Breast epithelium (tissue), 4 donors: ENCODE measurements at places on chromosomes 12 and 14. TPM values are rescaled to one million over a fixed set of nuclear protein-coding genes. Genes with fewer than 3 reads are reported as not detected.
A peak's percentile ranks its signal among the peaks of the same experiment; 100 is the strongest.

Gene C12orf60
- total RNA-seq: 1.6 TPM

DNA sequence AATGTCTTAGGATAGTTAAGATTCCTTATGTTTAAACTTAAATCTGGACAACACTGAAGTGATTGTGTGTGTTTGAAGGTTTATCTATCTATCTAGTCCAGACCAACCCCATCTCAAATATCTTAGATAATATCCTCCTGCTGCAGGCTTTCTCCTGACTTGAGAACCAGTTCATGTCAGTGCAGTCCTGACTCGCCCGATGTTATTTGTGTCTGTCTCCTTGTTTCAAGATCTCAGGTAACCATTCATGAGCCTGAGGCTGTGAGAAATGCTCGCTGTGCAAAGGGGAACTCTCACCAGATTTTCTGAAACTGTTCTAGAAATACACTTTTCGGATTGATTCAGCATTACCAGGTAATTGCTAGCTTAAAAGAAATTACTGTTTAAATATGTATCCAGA lies 356.2 kb downstream of the SNAPC1 start:
- H3K27me3 ChIP-seq: peaks cover 73% of the 10 kb centered on the region
- no peak overlapping the region for H3K27ac ChIP-seq
- no peak overlapping the region for H3K4me3 ChIP-seq
- H3K36me3 ChIP-seq: no peaks in the 10 kb centered on the region
- no peaks in the 10 kb centered on the region for H3K4me1 ChIP-seq
- no peak for DNase-seq

GRCh38 chr12:70671698-70672097 lies 34.5 kb upstream of the PTPRB start:
- H3K4me3 ChIP-seq: no peak overlapping the region
- no peaks in the 10 kb centered on the region for H3K27me3 ChIP-seq
- DNase-seq: no peak
- H3K36me3 ChIP-seq: no peaks in the 10 kb centered on the region
- no peak overlapping the region for H3K27ac ChIP-seq
- H3K4me1 ChIP-seq: no peaks in the 10 kb centered on the region

Gene BEGAIN
- 4.1 TPM for total RNA-seq

DNA sequence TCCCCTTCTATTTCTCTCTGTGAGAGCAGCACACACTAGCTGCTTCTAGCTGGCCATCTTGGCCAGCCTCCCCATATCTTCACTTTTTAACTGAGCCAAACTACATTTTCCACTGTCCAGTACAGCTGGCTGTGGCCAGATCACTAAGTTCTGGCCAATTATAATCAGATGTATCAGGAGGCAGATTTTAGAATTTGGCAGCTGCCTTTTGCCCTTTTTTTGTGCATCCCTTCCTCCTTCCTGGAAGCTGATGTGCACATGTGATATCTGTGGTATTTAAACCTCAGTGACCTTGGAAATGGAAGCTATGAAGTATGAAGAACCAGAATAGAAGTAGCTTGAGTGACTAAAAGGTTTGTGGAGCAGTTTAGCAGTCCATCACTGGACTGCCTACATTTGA lies 49.8 kb upstream of the ANO6 start:
- no peak overlapping the region for H3K4me3 ChIP-seq
- H3K27me3 ChIP-seq: no peaks in the 10 kb centered on the region
- no peak for DNase-seq
- no peaks in the 10 kb centered on the region for H3K36me3 ChIP-seq

DNA sequence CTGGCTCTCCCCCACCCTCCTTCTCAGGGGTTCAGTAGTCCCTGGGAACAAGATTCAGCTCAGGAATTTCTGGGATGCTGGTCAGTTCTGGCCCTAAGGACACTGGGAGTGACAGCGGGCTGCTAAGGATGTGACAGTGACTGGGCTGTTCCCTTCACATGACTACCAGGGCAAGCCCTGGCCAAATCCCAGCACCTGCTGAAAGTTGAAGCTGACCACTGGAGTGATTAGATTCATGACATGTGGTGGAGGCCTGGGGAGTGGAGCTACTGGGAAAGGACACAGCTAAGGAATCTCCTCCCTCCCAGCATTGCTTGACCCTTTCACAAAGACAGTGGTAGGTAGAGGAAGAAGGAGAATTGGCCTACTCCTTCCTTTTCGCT lies 204.9 kb downstream of the DAD1 start:
- no peak overlapping the region for H3K4me3 ChIP-seq
- no peaks in the 10 kb centered on the region for H3K36me3 ChIP-seq
- no peak for DNase-seq
- no peaks in the 10 kb centered on the region for H3K27me3 ChIP-seq

DNA sequence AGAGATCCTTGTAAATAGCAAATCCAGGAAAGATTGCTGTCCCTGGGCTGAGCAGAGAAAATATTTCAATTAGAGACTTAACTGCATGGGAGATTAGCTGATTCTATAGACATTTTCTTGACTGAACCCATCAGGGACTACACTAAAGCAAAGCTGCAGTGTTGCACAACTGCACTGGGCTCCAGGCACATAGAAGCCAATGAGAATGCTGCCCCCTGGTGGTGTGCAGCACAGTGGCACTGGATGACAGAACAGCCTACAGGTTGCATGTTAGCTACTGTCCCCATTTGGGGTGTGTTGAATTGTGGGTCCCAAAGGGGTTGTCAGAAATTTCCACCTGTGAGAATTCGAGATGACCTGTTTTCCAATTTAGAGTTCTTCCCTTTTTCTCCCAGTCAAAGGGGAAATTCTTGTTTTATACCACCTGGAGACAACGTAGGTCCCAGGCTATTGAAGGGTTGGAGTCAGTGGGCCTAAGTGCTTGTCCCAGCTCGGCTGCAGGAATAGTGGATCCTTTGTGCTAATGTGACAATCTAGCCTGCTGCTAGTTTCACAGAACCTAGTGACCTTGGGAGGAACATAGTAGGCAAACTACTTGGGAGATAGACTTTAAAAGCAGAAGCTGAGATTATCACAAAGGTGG lies 114.7 kb downstream of the SLC8A3 start:
- H3K4me3 ChIP-seq: no peak overlapping the region
- no peaks in the 10 kb centered on the region for H3K27me3 ChIP-seq
- DNase-seq: peak; percentile 62
- H3K36me3 ChIP-seq: no peaks in the 10 kb centered on the region
- no peaks in the 10 kb centered on the region for H3K4me1 ChIP-seq

DNA sequence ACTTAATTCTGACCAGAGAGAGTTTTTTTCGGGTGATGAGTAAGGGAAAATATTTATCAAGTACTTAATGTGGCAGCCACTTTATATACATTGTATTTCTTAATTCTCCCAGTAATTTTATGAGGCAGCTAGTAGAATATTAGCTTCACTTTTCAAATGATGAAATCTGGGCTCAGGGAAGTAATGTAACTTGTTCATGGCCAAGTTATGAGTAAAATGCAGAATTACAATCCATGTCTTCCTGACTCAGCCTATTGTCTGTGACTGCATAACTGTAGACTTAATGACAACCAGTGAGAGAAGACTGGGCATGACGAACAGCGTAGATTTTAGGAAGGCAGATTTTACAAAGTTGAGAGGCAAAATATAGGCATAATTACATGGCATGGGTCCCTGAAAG lies 106.7 kb upstream of the MIS18BP1 start:
- no peaks in the 10 kb centered on the region for H3K4me1 ChIP-seq
- no peak for DNase-seq
- H3K36me3 ChIP-seq: no peaks in the 10 kb centered on the region
- H3K27ac ChIP-seq: no peak overlapping the region
- H3K27me3 ChIP-seq: no peaks in the 10 kb centered on the region

DNA sequence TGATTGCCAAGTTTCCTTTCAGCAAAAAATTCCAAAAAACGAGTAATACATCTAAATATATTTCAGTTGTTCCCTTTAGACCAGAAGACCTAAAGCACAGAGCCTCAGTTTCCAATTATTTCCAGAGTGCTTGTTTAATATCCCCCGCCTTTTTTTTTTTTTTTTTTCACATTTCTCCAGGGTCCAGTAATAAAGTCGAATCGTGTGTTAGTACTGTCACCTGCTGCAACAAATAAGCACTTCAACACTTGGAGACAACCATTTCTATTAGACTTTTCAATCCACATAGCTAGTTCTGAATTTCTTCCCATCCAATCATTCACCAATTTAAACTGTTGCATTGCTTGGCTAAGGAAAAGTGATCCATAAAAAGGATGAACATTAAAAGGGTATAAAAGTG lies 13.6 kb downstream of the PDE6H start:
- H3K36me3 ChIP-seq: no peaks in the 10 kb centered on the region
- no peak overlapping the region for H3K4me3 ChIP-seq
- no peaks in the 10 kb centered on the region for H3K27me3 ChIP-seq
- DNase-seq: no peak

DNA sequence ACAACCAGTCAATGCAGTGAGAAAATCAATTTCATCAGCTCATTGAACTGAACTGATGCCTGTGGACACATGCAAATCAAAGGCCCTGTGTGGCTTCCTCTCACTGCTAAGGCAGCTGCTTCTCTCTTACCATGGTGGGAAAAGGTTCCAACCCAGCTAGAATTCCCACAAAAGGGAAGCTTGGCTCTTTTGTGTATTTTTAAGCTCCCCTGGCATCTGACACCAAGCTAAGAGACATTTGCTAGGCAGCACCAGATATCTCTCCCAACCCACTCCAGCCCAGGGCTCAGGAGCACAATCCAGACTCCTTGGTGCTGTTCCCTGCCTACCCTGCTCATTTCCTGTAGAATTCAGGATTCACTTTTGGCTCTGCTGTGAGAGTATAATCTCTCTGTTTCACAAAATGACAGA lies 129.6 kb downstream of the GXYLT1 start:
- no peaks in the 10 kb centered on the region for H3K27me3 ChIP-seq
- no peaks in the 10 kb centered on the region for H3K36me3 ChIP-seq
- H3K27ac ChIP-seq: no peak overlapping the region
- H3K4me3 ChIP-seq: no peak overlapping the region
- DNase-seq: no peak

DNA sequence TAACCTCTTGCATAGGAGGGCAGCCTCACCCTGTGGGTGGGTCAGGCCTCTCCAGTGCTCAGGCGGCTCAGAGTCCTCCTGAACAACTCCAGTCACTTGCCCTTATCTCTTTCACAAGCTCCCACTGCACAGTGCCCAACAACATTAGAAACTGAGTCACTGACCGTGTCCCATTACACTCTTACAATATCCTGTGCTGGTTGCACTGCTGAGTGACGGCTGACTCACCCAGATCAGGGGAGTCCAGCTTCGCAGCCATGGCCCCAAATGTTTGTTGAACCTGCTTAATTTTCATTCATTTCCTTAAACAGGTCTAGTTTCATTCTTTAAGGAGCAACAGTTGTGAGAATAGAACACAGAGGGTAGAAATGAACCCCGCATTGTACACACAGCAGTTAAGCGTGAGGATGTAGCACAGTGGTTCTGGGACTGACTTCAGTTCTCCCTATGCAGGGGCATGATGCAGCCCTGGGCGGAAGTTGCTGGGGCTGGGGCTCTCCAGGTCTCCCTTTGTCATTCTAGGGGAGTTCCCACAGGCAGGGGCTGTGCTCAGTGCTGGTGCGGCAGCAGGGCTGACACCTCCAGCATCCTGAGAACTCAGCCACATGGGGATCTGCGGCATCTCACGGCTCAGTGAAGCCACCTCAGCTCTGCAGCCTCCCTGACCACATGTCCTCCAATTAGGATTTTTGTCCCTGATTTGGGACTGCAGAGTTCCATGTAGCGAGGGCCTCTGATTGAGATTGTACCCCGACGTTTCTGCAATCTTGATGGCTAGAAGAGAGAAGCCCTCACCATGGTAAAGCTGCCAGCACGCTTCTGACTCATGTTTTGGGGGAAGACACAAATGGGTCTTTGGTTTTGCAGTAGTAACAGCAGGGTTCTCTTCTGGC lies 16.1 kb downstream of the GPR68 start:
- no peaks in the 10 kb centered on the region for H3K27me3 ChIP-seq
- H3K36me3 ChIP-seq: no peaks in the 10 kb centered on the region
- no peak overlapping the region for H3K4me3 ChIP-seq
- no peaks in the 10 kb centered on the region for H3K4me1 ChIP-seq
- H3K27ac ChIP-seq: no peak overlapping the region
